ENCODE measurements at places on chromosomes 1 and 21.

DNA sequence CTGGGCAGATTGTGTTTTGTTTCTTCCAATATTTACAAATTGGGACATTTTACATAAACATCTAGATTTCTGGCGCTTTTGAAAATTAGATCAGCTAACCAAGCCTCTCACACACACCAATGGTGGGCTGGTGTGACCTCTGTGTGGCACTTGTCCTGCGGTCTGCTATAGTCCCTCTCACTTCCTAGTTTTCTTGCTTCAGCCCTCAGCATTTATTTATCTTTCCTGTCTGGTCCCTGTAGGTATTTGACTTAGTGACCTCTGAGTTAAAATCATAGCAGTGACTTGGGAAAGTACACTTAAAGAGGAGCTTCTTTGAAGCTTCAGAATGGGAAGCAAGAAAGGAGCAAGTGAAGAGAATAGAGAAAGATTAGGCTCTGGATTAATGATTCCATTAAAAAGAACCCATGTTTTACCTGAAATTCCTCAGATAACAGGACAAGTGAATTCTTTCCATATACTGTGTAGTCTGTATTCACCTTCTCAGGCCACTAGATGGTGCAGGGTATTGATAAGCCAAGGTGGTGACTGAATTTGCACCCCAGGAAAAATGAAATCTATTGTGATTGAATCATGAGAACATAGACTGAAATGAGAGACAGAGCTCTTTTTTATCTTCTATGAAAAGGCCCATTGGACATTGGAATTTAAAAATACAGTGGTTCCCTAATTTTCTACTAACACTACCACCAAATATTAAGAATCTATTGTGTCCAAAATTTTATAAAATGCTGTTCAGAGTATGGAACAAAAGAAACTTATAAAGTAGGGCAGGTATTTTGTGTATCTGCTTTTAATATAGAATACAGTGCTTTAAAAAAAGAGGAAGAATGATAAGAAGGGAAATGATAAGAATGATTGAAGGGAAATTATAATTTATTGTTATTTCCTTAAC, 7.1 kb upstream of the DIPK1A start:
- DNase-seq: no peak

DNA sequence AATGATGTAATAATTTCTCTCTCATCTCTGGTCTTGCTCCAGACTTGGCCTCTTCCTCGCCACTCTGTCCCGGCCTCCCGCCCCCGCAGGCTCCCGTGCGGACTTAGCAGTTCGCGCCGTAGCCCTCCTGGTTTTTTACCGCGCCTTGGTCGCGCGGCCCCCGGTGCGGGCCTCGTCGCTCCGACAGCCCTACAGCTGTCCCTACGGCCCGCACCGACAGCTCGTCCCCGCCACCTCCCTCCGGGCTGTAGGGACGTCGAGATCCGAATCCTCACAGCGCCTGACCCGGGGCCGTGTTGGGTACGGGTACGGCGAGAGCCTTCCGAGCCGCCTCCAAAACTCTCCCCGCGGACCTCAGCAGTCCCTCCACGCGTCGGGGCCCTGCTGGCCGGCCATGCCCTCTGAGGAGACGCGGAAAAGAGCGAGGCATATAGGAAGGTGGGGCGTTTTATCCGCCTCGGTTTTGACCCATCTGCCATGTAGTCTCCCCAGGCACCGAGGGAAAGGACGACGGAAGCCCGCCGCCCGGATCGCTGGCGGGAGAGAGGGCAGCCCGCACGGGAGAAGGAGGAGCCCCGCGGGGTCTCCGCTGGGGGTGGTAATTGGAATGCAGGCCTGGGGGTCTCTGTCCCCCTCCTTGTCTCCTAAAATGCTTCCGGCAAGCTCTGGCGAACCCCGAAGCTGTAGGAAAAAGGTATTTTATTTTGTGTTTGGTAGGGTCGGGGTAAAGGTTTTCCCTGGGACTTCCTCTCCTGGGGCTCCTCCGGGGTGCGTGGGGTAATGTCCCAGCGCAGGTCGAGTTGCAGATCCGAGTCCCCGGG, 3.3 kb downstream of the LHX4 start:
- DNase-seq: no peak

DNA sequence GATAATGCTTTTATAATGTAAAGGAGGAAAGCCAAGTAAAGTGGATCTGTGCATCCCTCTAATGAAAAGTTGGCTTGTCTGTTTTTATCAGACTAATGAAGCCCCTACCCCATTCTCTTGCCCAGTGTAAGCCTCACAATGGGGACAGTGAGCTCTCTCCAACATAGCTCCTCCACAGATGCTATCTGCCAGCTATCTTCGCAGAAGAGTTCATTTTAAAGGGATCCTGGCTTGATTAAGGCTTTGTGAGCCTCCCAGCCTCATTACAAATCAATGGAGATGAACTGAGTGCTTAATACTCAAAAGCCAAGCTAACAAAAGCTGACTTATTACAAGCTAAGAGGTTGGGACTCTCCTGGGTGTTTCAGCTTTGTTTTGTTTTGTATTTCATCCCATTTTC, 514.7 kb downstream of the NUF2 start:
- DNase-seq: no peak

GRCh38 chr1:61313906-61314422, 231.6 kb downstream of the NFIA start:
- no peak for DNase-seq

DNA sequence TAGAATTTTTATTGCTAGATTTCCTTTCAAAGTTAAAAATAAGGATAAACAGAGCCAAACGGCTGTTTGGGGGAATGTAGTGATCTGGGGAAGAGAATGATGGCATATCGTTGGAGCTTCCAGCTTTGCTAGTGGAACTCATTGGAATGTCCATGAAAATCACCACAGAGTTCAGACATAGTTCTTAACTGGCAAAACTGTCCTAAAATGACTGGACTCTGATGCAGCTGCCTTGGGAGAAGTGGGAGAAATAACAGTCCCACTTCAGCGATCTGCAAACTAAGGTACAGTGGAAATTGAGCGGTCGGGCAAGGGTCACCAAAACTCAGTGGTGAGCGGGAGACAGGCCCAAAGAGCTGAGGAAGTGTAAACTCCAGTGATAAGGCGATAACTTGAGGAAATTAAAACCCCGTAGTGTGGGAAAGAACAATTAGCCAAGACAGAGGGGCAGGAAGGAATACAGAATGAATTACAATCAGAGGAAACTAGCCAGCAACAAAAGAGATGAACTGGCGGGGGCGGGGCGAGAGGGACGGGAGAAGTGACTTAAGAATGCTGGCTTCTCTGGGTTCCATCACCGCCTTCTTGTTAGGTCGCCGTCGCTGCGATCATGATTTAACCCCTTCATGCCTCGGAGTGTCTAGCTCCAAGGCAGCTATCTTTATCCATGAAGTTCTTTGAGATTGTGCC, 89.8 kb upstream of the ARHGAP29 start:
- no peak for DNase-seq

DNA sequence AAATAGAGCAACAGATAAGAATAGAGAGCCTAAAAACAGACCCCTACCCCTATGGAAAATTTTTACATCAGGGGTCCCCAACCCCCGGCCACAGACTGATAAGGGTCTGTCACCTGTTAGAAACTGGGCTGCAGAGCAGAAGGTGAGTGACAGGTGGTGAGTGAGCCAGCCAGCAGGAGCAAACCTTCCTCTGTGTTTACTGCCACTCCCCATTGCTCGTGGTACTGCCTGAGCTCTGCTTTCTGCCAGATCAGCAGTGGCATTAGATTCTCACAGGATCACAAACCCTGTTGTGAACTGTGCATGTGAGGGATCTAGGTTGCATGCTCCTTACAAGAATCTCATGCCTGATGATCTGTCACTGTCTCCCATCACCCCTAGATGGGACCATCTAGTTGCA, 174.1 kb downstream of the FOXD2 start:
- DNase-seq: no peak

DNA sequence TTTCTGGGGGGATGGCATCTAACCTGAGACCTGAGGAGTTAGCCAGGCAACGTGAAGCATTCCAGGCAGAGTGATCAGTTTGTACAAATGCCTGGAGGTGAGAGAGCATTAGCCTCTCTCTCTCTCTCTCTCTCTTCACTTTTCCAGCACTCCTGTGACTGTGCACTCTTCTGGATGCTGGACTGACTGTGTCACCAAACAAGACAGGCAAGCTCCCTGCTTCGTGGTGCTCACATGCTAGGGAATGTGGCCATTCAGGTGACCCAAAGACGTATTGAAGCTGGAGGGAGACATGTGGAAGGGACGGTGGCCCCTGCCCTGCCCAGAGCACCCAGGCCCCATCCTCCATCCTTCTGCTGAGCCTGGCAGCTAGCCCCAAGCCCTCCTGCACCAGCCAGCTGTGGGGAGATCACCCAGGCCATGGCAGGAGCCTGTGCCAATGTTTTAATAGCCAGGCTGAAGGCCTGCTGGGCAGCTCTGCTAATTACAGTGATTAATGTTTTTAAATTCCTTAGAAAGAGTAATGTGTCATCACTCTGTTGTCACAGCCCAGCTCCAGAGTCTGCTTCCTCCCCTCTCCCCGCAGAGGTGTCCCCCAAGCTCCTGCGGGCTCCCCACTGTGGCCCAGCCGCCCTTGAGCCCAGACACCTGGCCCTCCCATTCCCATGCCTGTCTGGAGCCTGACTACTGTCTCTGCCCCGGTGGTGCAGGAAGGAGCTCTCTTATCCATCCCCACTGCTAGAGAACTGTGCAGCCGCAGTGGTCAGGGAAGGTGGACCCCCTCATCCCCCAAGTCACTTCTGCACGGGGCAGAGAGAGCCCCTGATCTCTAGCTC, 48.9 kb downstream of the UBIAD1 start:
- DNase-seq: no peak

DNA sequence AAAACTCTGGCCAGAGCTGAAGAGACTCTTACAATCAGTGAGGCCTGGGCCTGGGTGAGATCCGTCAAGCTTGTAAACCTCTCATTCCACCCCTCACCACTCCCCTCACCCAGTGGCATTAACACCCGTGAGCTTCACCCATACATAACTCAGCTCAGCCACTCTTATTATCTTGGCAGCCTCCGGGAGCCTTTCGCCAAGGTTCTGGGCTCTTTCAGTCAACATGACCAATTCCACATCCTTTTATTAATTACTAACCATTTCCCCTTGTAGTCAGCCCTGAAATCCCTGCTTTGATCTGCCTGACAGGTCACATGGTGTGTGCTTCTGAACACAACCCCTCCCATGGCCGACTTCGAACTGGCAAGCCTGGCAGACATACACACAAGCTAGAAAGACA, 134.8 kb downstream of the SETD4 start:
- no peak for DNase-seq

GRCh38 chr1:51916587-51917405, 38.3 kb upstream of the NRDC start:
- no peak for DNase-seq

DNA sequence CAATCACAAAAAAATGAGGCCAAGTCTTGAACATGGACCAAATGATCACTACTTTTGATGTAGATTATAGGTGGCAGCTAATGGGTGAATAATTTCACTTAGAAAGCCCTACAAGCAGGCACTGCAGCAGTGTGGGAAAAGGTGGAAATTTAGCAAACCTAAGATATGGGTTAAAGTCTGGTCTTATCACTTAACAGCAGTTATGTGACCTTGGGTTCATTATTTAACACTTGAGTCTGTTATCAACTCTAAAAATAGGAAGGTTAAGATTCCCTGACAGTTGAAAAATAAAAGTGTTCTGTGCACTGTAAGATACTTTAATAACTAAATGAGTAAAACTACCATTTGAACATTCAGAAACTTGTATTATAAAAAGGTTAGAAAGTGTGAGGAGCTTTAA, 47.5 kb downstream of the SSX2IP start:
- no peak for DNase-seq

- no peak for DNase-seq
These were observed 24.2 kb downstream of the ARHGEF10L start for GRCh38 chr1:17563494-17564281.

DNA sequence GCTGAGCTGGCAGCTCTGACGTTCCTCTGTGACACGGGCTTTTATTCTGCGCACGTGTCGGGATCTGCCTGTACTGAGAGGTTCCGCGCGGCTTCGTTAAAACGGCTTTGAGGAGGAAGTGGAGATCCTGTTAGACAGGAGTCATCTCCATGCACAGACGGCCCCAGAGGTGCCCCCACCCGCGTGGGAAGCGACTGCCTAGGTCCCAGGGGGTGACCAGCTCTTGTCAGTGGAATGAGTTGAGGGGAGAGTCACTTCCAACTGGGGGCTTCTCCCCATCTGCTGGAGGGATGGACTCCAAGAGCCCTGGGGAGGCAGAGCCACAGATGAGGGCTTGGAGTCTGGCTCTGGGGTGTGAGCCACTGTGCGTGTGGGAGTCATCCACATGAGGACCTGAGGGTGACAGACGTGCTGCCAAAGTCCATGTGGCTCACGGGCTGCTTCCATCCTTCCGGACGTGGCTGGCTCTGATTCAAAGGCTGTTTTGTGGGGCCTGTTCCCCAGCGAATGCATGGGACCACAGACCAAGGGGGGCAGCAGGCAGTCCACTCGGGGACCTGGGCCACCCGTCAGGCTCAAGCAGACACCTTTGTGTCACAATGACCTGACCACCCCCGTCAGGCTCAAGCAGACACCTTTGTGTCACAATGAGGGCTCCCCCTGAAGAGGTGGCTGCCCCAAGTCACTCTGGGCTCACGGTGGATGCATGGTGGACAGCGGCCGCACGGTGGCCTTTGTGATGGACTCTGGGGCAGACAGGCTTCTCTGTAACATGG, 26.8 kb downstream of the PTTG1IP start:
- no peak for DNase-seq

GRCh38 chr1:94335950-94336349, 82.2 kb upstream of the ABCD3 start:
- peak; percentile 14 for DNase-seq

DNA sequence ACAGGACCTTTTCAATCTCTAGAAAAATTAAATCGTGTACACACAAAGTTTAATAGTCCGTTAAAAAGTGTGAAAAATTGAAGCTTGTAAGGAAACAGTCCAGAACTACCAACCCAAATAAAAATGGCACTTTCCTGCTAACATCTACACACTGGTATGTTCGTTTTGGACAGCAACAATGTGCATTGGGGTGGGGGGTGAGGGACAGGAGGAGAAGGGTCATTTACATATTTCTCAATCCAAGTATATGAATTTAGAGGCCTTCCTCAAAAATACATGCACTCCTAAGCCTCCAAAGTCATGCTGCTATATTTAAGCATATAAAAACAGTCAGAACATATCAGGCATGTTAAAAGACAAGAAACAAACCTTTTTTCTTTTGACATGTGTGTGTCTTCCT, 2.5 kb downstream of the PPP1R15B start:
- DNase-seq: no peak

- no peak for DNase-seq
These were observed 256.4 kb downstream of the FOXD2 start for GRCh38 chr1:47694011-47694890.
